ENCODE measurements at places on chromosomes 12 and 14.

GRCh38 chr12:26172946-26173552, 22.3 kb upstream of the SSPN start:
- no peak for DNase-seq

DNA sequence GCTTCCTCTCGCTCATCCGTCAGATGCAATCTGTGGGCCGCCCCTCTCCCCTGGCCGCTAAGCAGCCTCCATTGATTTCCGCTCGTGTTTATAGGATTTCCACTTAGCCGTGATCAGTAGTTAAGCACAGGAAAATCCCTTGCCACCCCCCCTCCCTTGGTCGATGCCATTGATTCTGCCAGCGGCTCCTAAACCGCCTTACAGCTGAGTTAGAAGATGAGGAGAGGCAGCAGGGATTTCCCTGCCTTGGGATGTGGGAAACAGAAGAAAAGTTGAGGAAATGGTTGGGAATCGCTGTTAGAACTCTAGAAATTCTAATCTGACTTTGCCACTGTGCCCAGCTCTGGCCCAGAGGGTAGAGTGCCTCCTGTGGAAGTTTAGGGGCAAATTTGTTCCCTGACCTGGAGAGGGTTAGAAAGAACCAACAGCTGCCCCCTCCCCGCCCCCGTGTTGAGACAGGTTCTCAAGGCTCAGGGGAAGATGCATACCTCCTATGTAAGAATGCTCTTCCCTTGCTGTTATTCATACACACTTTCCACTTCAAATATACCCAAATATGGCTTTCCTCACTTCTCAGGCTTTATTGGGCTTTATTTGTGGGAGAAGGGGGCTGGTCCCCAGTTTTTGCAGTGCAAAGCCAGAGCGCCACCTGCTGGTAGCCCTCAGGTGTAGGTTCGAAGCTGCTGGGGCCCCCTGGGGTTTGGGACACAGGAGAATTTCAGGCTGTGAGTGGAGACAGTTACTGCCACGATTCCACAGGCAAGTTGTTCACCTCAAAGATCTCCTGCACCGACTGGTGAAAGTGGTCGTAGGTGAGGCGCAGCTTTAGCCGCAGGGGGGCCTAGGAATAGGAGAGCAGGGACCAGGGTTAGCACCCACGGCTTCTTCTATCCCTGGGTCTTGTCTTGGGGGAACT, 3.2 kb downstream of the THTPA start:
- DNase-seq, result peak; percentile 51

DNA sequence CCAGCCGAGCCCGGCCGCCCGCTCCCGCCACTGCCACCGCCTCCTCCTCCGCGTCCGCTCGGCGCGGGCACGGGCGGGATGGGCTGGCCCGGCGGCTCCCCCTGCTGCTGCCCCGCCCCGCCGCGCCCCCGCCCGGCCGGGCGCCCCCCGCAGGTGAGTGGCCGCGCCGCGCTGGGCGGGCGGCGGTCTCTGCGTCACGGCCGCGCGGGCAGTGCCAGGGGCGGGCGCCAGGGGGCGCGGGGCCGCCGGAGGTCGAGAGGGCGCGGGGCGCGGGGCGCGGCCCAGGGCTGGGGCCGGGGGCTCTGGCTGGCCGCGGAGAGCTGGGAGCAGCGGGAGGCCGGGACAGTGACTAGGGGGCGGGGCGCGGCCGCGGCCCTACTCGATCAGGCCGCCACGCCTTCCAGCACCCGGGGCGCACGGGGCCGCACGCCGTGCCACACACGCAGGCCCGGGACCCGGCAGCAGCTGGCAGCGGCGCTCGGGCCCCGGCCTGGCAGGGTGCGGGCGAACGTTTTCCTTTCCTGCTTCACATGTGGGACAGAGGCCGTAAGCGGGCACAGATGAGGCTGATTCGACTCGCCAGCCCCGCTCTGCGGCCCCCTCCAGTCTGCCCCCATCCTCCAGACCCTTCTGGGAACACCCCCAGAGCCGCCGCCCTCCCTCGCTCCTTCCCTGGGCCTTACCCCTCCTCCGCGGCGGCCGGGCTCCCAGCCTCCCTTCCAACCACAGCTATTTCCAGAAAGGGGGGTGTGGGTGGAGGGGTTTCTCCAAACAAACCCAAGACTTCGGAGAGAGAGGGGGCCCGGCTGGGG, 2.4 kb upstream of the TNS2 start:
- peak; percentile 67 for DNase-seq

DNA sequence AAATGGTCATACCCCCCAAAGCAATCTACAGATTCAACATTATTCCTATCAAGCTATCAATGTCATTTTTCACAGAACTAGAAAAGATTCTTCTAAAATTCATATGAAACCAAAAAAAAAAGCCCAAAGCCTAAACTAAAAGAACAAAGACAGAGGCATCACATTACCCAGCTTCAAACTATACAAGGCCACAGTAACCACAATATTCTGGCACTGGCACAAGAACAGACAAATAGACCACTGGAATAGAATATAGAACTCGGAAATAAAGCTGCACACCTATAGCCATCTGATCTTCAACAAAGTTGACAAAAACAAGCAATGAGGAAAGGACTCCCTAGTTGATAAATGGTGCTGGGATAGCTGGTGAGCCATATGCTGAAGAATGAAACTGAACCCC, 89.2 kb upstream of the PCED1B start:
- DNase-seq, result no peak

DNA sequence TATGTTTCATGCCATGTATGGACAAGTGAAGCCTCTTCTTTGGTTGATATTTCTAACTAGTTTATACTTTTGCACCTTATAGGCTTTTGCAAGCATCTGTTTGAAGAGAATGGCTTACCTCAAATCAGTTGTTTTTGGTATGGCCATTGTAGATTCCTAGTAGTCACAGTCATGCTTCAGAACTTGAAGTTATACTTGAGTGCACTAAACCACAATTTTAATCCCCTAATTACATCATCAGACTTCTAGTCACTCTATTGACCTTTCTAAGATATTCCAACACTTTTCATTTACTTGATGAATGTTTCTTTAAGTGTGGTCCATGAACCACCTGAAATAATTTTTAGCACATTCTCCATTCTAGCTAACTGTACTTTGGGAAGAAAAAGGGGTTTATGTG, 18.6 kb upstream of the KLRB1 start:
- no peak for DNase-seq

GRCh38 chr12:50929831-50930230, 22.5 kb upstream of the HIGD1C start:
- no peak for DNase-seq

Measured in T1000 (cell line).